Dermis microvascular lymphatic vessel endothelial cell (primary cell): ENCODE measurements at places on chromosomes 2 and 18. TPM values are rescaled to one million over a fixed set of nuclear protein-coding genes. Genes with fewer than 3 reads are reported as not detected.

DNA sequence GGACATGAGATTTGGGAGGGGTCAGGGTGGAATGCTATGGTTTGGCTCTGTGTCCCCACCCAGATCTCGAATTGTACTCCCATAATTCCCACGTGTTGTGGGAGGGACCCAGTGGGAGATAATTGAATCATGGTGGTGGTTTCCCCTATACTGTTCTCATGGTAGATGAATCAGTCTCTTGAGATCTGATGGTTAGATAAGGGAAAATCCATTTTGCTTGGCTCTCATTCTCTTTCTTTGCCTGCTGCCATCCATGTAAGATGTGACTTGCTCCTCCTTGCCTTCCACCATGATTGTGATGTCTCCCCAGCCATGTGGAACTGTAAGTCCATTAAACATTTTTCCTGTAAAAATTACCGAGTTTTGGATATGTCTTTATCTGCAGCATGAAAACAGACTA, 80.9 kb upstream of the GALNT5 start:
- DNase-seq, result no peak

CERKL gene
- total RNA-seq, result not detected in 2 replicates

GRCh38 chr2:60296219-60296955, 257.1 kb downstream of the BCL11A start:
- DNase-seq, result no peak

ALPI gene
- not detected in 2 replicates for total RNA-seq

GRCh38 chr2:98952966-98953365, 16.9 kb upstream of the CRACDL start:
- no peak for DNase-seq

GALM gene
- total RNA-seq, result 4.1 and 8.0 TPM in 2 replicates

- DNase-seq, result no peak
These were observed 167.7 kb upstream of the SLC14A2 start for GRCh38 chr18:45447355-45448265.

- DNase-seq, result no peak
These were observed 171.1 kb upstream of the SKOR2 start for GRCh38 chr18:47422524-47422923.

DNA sequence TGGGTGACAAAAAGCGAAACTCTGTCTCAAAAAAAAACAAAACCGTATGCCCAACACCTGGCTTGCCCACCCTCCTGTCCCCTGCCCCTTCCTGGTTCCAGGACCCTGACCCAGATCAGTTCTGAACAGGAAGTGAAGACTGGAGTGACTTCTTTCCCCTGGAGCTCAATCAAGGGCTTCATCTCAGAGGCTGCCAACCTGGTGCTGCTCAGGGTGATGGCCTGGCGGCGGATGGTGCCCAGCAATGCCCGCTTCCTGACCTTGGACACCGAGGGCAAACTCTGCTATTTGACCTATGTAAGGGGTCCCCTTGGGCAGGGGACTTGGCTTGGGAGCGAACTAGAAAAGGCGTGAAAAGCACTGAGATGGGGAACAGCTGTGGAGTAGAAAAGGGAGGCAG, 5.9 kb downstream of the CATIP start:
- no peak for DNase-seq

- no peak for DNase-seq
These were observed 589 bp upstream of the SGPP2 start for GRCh38 chr2:222423632-222424275.

DNA sequence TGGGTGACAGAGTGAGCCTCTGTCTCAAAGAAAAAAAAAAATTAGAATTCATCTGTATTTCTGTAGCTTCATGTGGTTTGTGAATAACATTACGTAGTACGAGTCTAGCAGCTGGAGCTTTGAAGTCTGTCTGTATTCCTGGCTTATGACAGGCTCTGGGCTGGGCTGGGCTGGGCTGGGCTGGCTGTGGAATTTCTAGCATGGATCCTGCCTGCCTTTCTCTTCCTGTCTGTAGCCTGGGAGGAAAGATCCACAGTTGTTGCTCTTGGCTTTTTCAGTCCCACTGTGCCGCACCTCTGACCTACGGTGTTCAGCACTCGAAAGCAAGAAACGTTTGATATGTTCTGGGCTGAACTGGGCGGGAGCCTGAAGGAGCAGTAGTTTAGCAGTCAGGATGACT, 55.4 kb downstream of the BOLA3 start:
- peak; percentile 5 for DNase-seq

DNA sequence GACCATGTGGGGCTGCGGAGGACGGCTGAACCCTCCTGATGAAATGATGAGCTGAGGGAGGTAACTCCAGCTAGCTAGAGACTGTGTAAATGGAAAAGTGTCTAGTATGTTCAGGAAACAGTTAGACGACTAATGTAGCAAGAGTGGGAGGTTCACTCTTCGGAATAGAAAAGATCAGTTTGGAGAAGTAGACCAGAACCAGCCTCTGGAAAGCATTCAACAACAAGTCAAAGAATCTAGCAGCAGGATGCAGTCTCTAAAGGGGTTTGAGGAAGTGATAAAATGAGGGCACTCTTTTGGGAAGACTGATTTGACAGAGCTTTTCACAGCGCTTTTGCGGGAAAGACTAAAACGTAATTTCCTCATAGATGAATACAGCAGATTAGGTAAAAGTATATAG, 79.6 kb downstream of the GAREM1 start:
- no peak for DNase-seq

DNA sequence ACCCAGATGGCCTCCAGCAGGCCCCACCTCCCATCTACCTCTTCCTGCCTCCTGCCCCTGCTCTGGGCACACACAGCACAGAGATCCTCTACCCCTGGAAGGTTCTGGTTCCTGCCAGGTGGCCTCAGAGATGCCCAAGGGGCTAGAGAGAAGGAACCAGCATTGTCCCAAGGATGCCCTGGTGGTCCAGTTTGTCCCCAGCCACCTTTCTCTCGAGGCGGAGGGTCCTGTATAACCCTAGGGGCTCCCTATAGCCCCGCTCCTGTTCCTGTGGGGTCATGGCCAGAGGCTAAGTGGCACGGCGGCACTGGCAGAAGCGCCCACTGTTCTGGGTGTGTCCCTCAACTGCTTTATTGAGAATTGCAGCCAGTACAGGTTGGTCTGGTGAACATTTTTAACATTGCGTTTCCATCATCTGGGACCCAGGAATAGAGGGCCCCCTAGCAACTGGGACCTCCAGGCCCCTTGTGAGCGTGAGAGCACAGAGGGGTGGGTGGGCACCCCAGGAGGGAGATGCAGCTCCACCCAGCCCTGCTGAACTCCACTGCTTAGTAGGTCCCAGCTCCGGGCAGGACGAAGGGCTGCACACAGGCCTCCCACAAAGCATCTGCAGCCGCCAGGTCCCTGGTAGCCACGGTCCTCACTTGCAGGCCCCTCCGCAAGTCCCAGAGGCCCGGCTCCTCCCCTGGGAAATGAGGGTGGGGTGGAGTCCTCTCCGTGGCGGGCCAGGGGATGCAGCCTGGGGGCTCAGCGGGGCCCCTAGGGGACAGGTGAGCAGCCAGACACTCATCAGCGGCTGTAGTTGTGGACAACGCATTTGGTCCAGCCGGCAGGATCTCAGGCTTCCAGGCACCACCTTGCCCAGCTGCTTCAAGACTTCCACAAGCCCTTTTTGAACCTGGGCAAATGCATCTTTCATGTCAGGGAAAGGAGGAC, 33.1 kb downstream of the GPC1 start:
- DNase-seq, result no peak

DNA sequence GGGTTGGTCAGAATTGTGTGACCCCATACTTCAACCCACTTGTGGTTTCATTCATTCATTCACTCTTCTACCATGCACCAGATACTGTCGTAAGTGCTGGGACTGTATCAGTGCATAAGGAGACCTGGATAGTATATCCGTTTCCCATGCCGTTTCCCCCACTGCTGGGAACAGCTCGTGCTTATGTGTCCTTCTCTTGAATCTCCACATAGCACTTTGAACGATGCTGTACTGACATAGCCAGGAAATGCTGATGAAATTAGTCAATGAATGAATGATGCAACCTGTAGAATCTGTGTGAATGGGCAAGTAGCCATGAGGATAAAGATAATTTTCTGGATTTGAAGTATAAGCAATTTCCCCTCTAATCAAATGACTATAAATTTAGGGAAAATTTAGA, 276.1 kb downstream of the BCL2 start:
- DNase-seq, result no peak

- DNase-seq, result no peak
These were observed 3.9 kb upstream of the TRIB2 start for GRCh38 chr2:12712881-12713280.

GRCh38 chr18:56451188-56451587, 187.2 kb downstream of the TXNL1 start:
- no peak for DNase-seq

DNA sequence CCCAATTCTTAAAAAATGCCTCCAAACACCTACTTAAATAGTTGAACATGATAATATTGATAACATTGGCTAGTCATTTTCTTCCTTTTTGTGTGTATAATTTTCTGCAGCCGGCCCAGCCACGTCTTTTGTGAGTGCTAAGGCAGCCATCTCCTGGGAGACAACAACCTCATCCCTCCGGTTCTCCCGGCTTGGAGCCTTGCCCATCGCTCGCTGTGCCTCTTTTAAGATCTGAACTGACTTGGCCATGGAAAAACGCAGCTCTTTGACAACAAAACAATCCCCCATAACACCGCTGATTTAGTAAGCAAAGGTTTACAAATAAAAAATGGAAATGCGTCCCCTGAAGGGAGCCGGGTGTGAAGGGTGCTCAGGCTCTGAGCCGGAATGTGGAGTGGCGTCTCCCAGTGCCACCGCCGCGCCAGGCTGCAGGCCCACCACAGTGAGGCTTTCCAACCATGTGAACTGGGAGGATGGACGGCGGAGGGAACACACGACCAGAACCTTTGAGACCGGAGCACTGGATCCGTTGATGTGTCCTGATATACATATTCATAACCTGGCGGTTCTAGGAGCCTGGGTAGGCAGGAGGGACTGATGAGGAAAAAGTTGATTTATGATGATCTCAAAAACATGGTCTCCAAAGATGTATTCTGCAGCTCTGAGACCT, 87.4 kb downstream of the SMIM21 start:
- no peak for DNase-seq

GRCh38 chr2:96082211-96083063, 33.9 kb downstream of the ADRA2B start:
- DNase-seq, result no peak

GRCh38 chr2:190117305-190117704, 54.8 kb upstream of the MSTN start:
- no peak for DNase-seq

NCKAP1 gene
- 97.3 and 165 TPM in 2 replicates for total RNA-seq

ASB18 gene
- not detected in 2 replicates for total RNA-seq

ALKAL2 gene
- not detected in 2 replicates for total RNA-seq

MEP1B gene
- not detected in 2 replicates for total RNA-seq

PAX8 gene
- total RNA-seq, result under 0.01 TPM in 2 replicates

DNA sequence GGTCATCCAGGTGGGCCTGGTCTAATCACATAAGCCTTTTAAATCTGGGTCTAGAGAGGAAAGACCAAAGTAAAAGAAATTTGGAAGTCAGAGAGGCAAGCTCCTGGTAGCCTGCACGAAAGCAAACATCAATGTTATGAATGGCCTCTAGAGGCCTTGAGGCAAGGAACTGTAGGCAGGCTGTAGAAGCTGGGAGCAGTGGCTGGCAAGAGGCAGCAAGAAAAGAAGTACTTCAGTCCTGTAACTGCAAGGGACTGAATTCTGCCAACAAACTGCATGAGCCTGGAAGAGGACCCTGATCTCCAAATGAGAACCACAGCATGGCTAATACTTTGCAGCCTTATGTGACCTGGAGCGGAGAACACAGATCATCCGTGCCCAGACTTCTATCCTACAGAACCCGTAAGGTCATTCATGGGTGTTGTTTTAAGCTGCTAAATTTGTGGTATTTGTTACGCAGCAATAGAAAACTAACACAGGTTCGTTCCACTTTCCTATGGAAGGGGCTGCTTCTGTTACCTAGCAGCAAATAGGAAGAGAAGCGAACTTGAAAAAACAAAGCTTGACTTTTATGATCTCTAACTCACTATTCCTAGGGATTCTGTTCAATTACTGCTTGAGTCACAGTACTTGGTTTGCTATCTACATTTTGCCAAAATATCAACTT, 1.2 kb downstream of the IMMT start:
- no peak for DNase-seq
